Left kidney (tissue), 8 donors: ENCODE measurements at places on chromosomes 3 and 15. TPM values are rescaled to one million over a fixed set of nuclear protein-coding genes. Genes with fewer than 3 reads are reported as not detected.

- DNase-seq: no peak
Observed at GRCh38 chr3:159802864-159803263, 185.8 kb upstream of the IL12A start.

DNA sequence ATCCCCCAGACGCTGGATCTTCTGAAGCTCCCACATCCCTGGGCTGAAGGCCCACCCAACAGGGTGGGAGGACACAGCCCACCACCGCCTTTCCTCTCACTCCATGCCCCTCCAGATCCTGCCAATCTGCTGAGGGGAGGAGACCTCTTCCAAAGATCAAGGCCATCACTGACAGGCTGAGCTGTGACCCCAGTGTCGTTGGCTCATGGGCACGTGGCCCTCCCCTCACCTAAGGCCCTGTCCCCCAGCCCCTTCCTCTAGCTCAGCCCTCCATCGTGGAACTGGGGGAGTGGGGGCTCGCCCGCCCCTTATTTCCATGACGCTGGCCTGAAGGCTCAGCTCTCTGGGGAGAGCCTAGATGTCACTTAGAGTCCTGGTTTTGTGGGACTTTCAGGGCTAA lies 10.4 kb downstream of the C3orf18 start:
- DNase-seq: no peak

- no peak for DNase-seq
Observed at GRCh38 chr15:29913528-29914135, 91.4 kb upstream of the TJP1 start.

GRCh38 chr3:106296062-106296461 lies 427.2 kb upstream of the CBLB start:
- peak; percentile 47 for DNase-seq

DNA sequence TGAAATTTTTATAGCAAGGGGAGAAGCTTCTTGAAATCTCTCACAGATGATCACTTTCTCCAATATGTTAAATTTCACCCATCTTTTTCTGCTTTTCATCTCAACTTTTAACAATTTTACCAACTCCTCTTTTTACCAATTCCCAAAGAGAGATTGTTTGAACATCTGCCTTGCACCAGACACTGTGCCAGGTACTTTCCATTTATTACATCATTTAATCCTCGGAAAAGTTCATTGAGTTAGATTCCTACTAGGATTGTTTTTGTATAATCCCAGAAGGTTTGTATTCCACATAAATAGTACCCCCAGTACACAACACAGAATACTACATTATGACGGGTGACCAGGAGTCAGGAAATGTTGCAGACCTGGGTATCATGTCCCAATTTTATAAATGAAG lies 74.1 kb downstream of the ATP8B4 start:
- DNase-seq: no peak

GRCh38 chr15:55357774-55358173 lies 38.8 kb downstream of the PIGB start:
- DNase-seq: no peak

- DNase-seq: no peak
Observed at GRCh38 chr3:17235310-17235709, 350.6 kb downstream of the PLCL2 start.

DNA sequence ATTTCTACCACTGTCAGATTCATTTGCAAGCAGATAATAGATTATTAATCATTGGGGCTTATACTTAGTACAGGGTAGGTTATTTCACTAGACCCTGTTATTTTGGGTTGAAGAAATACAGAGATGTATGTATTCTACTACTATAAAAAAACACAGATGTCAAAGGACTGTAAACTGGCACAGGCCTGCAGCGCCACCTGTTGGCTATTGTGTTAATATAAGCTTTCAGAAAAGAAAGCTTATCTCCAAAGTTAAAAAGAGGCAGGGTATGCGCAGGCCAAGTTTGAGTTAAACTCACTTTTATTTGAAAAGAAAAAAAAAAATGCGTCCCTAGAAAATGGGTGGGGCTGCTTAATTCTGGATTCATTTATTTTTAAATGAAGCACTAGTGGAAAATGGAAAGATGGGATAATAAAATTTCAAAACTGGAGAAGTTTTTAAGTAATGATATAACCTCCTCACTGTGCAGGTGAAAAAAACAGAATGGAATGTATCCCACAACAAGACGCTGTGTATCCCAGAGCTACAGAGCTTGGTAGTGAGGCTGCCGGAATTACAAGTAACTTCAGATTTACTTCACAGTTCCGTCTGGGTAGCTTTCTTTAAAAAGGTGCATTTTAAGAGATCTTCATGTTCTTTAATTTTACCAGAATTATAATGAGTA lies 407.2 kb upstream of the TGFBR2 start:
- peak; percentile 72 for DNase-seq

GRCh38 chr3:131328721-131329120 lies 52.9 kb upstream of the NUDT16 start:
- no peak for DNase-seq

GRCh38 chr15:52463638-52464037 lies 65.0 kb downstream of the MYO5A start:
- no peak for DNase-seq

DNA sequence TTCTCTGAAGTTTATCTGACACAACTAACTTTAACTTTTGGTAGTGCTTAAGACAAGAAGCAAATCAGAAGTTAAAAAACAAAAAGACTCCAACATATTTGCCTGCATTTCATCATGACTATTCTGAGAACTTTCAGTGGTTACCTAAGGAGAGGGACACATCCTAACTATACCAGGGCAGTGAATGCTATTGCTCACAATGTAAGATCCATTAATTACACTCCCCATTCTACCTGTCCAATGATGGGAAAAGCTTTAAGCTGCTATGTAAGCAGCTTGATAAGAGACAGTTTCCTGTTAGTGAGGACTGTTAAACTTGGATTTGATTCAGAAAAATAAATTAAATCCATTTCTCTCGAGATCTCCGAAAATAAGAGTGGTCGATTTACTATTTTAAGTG lies 37.5 kb downstream of the SERPINI1 start:
- no peak for DNase-seq

DNA sequence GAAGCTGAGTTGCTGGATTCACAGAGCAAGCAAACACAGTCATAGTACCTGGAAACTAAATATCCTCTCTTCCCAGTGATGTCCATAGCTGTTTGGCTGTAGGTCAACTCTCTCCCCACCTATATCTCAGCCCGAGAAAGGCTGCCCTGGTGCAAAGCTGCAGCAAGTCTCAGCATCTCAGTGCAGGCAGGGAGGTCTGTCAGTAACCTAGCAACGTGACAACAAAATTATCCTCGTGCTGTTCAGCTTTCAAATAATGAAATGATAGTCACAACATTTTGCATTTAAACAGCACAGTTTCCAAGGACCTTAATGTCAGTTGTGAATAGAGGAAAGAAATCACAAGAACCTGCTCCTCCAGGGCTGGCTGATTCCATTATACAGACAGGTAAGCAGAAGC lies 83.6 kb downstream of the CHST2 start:
- no peak for DNase-seq

- DNase-seq: no peak
Observed at GRCh38 chr3:53880396-53881345, 1.3 kb downstream of the ACTR8 start.

The CCR4 gene
- 0.18 TPM for polyA plus RNA-seq

The ACTC1 gene
- 1.0 TPM for polyA plus RNA-seq

The CCDC39 gene
- polyA plus RNA-seq: 9.8 TPM

The IL17RC gene
- 38.3 TPM for polyA plus RNA-seq

The ACP3 gene
- 86.3 TPM for polyA plus RNA-seq
